BJ (cell line): ENCODE measurements at places on chromosomes 2 and 18.
A peak's percentile ranks its signal among the peaks of the same experiment; 100 is the strongest.

GRCh38 chr2:111252436-111252835, 131.7 kb downstream of the BCL2L11 start:
- no peak for DNase-seq

GRCh38 chr2:101518578-101519492, 43.9 kb upstream of the RFX8 start:
- DNase-seq = no peak

- peak; percentile 89 for DNase-seq
These were observed 37.3 kb upstream of the TANK start for GRCh38 chr2:161122772-161123530.

DNA sequence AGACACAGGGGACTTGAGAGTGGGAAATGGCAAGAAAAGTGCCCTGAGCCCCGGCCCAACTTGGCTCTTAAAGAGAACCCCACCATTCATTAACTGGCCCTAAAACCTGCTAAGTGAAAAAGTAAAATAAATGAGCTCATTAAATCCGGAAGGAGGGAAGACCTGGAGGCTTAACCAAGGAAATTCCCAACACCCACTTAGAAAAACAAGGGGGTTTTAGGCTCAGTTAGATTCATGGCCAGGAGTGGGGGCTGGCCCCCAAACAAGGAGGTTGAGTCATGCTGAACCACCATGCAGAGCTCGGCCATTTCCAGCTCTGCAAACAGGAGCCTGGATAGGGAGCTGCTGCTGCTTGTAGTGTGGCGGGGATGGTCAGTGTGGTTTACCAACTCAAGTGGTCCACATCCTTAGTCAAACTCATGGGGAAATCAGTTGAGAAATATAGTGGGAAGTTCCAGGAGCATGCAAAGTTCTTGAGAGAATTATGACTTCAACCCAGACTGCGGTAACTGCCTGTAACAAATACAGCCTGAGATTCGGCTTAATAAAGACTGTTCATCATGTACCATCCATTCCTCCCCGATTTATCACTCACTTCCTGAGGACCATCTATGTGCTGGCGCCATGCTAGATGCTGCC, 39.7 kb upstream of the MRPL19 start:
- DNase-seq = no peak

- DNase-seq = no peak
These were observed 87.1 kb downstream of the PXDN start for GRCh38 chr2:1656961-1657841.

DNA sequence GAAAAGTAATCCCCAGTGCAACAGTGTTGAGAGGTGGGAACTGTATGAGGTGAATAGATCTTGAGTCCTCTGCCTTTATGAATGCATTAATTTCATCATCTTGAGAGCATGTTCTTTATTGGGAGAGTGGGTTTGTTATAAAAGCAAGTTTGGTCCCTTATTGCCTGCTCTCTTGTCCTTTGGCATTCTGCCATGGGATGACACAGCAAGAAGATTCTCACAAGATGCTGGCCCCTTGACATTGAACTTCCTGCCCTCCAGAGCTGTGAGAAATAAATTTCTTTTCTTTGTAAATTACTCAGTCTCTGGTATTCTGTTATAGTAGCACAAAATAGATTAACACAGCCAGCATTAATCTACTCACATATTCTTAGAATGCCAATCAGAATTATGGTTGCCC, 108.6 kb downstream of the EHBP1 start:
- DNase-seq = peak; percentile 24

DNA sequence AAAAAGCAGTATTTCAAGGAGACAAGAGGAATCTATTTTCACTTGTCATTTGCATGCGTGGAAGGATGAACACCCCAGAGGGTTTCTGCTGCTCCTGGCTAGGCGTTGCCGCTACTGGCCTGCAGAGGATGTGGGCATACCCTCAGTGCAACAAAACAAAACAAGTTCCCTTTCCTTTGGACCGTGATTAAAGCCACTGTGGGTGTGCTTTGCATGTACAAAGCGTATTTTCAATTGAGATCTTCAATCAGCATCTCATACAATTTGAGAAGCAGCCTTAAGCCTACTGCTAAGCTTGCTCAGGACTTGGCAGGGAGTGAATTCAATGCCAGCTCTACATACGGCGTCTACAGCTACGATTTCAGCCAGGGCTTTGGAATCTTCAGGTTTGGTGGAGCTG, 298.4 kb downstream of the LPIN1 start:
- DNase-seq = no peak

DNA sequence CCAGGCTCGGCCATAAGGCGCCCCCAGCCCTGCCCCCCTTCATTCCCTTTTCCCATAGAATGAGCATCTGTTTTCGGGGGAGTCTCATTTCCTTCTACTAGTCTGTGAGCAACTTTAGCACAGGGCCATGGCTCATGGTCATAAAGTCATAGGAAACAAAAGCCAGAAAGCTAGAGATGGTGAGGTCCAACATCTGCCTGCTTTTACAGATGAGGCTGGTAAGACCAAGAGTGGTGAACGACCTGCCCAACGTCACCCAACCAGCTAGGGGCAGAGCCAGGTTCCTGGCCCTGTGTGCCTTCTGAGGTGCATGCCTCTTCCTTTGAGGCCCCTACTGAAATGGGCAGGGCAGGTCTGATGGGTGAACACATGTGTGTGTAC, 212.7 kb downstream of the DYSF start:
- no peak for DNase-seq

DNA sequence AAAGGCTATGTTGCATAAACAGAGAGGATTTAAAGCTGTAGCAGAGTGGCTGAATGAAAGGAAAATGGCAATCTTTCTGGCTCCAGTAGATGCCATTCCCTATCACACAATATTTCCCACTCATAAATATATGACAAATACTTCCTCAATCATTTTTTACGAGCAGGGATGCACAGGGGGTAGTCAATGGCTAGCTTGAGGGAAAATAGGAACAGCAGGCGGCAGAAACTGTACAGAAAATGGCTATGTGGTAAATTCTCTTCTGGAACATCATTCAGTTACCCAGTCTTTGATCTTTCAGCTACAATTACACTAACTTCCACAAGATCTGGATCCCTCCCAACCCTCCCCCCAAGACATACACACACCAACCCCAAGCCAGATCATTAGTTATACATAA, 127.2 kb downstream of the OLA1 start:
- no peak for DNase-seq

GRCh38 chr2:234163510-234164045, 113.1 kb downstream of the SPP2 start:
- DNase-seq = no peak

DNA sequence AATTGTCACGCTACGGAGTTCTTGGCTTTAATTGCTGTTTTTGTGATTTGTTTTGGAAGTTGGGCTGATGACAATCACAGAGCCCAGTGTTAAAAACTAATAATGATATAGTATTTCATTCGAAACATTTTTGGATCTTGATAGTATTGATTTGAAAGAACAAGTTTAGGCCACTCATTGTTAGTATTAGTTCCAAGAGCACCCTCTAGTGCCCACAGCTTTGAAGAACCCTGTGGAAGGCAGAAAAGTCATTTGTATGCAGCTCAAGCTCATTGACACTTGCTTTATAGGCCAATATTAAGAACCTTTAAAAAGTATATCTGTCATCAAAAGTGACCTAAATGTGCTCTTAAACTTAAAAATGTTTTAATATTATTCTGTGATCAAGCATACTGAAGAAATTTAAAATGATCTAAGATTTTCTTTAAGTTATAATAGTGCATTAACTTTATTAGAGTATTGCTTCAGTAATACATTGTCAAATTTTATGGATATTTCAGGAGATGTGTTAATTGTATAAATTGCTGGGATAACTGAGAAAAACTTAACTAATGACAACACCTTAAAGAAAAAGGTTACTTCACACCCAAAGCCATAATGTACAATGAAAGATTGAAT, 191.0 kb downstream of the GRB14 start:
- no peak for DNase-seq

DNA sequence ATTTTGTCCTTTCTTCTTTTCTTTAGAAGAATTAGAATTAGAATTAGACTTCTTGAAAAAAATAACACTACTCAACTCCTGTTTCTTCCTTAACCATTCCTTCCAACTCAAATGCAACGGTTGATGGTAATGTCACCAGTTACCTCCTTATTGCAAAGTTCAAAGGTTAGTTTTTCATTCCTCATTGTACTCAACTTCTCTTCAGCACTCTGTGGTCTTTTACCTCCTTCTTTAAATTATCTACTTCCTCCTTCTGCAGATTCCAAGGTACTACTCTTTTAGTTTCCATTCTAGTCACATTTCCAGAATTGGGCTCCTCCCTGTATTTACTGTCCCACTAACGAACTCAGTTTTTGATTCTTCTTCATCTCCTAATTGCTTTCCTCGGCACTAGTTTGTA, 700.7 kb downstream of the SATB2 start:
- no peak for DNase-seq

DNA sequence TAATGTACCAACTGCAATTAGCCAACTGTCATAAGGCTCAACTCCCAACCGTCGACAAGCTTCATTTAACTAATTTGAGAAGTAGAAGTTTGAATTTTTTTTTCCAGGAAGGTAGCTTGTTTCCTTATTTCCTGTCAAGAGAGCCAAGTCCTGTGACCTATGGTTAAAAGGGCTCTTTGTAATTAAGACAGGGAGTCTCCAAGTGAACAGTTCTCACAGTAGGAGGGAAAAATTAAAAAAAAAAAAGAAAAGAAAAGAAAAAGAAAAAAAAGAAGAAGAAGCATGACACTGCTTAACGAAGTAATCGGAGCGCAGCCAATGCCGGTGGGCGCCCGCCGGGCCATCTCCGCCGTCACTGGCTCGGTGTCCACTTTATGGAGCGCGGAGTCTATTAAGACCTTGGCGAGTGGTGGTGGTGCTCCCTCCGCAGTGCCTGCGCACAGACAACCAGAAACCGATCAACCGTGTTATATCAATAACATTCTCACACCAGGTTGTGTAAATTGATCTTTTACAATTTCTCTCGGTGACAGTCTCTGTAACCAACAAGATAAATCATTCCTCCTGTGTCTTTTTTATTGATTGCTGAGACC, 197.2 kb upstream of the POU3F3 start:
- no peak for DNase-seq

DNA sequence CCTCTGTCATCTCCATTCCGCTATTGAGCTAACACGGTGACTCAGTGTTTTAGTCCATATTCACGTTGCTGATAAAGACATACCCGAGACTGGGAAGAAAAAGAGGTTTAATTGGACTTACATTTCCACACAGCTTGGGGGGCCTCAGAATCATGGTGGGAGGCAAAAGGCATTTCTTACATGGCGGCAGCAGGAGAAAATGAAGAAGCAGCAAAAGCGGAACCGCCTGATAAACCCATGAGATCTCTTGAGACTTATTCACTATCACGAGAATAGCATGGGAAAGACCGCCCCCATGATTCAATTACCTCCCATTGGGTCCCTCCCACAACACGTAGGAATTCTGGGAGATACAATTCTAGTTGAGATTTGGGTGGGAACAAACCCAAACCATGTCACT, 22.6 kb upstream of the CXXC1 start:
- DNase-seq = no peak

DNA sequence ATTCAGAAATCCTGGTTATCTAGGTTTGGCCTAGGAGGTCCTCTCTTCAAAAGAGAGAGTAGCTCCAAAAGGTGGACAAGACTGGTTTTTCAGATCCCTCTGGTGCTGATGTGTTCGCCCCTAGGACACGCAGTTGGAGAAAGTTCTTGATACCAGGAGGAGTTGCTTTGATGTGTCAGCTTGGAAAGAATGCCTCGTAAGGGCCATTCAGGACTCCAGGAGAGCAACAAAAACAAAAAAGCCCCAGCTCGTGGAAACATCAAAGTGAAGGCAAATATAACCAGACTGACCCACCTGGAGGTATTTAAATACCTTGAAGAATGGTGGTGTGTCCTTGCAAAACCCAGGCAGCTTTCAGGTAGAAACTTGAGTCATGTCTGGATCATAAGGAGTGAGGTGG, 12.5 kb upstream of the LBH start:
- DNase-seq = no peak

GRCh38 chr2:40218679-40219078, 233.2 kb downstream of the SLC8A1 start:
- DNase-seq = no peak

DNA sequence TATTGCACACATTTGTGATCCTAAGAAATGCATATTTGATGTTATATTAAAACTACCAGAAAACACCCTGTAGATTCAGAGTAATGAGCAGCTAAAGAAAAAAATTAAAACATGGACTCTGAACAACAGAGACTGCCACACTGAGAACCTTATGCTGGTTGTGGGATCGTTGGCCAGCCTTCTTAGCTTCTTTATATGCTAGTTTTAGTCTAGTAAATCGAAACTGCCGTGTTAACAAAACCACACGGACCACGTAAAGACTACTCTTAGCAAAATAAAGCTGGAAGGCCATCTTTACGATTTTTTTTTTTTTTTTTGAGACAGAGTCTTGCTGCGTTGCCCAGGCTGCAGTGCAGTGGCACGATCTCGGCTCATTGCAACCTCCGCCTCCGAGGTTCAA, 22.8 kb downstream of the PER2 start:
- no peak for DNase-seq

GRCh38 chr2:33077844-33078243, 131.1 kb downstream of the LTBP1 start:
- no peak for DNase-seq

DNA sequence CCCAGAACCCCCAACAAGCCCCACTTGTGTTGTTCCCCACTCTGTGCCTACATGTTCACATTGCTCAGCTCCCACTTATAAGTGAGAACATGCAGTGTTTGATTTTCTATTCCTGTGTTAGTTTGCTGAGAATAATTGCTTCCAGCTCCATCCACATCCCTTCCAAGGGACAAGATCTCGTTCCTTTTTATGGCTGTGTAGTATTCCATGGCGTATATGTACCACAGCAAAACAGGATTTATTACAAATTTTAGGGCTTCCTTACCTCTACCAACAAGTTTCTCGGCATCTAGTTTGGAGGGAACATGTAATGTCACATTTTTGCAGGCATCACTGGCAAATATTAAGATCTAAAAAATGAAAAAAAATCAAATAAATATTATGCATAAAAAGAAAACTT, 8.9 kb downstream of the DSC2 start:
- DNase-seq = no peak

DNA sequence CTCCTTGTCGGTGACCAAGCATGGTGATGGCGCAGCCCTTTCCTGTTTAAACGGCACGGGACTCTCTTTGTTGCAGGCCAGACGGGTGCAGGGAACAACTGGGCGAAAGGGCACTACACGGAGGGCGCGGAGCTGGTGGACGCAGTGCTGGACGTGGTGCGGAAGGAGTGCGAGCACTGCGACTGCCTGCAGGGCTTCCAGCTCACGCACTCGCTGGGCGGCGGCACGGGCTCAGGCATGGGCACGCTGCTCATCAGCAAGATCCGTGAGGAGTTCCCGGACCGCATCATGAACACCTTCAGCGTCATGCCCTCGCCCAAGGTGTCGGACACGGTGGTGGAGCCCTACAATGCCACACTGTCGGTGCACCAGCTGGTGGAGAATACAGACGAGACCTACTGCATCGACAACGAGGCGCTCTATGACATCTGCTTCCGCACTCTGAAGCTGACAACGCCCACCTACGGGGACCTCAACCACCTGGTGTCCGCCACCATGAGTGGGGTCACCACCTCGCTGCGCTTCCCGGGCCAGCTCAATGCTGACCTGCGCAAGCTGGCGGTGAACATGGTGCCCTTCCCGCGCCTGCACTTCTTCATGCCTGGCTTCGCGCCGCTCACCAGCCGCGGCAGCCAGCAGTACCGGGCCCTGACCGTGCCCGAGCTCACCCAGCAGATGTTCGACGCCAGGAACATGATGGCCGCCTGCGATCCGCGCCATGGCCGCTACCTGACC, 17.1 kb downstream of the TUBB6 start:
- no peak for DNase-seq
